NCI-H460 (cell line): ENCODE measurements at places on chromosomes 6 and 20.

GRCh38 chr20:63903796-63904561 lies 9.1 kb downstream of the DNAJC5 start:
- DNase-seq, result no peak

DNA sequence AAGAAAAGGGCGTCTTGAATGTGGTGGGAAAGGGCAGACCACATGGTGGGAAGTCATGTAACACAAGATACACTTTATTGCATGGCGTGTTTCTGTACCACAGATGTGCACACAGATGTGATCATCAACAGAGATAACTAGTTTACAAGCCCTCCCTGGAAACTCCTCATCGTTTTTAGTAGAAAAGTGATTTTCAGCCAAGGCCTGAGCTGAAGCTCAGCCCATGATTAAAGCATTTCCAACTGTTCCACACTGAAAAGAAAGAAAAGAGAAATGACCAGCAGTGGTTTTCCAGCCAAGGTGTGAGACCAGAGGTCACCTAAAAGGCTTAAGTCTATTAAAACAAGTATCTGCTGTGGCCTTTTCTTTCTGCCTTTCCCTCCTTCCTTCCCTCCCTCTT lies 463.9 kb upstream of the JAG1 start:
- no peak for DNase-seq

GRCh38 chr6:13334953-13335352 lies 6.6 kb upstream of the TBC1D7 start:
- DNase-seq, result no peak

DNA sequence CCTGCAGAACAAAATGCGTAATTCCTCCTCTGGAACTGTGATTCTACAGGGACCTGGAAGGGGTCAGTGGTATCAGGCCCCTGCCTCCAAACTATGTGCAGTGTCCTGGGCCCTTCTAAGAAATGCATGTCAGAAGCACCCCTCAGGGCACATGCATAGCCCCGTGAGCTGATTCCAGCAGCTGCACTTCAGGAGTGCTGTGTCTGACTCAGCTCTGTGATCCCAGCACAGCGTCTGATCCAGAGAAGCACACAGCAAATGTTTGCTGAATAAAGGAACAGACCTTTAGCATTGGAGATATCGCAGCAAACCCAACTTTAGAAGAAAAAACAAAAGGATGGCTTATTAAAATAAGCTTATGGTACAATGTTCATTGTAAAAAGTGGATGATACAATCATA lies 15.8 kb upstream of the MAFB start:
- DNase-seq, result no peak

GRCh38 chr6:26554447-26554696 lies 16.2 kb downstream of the HMGN4 start:
- DNase-seq, result no peak

GRCh38 chr6:160077526-160077925 lies 44.1 kb upstream of the SLC22A1 start:
- DNase-seq, result no peak

DNA sequence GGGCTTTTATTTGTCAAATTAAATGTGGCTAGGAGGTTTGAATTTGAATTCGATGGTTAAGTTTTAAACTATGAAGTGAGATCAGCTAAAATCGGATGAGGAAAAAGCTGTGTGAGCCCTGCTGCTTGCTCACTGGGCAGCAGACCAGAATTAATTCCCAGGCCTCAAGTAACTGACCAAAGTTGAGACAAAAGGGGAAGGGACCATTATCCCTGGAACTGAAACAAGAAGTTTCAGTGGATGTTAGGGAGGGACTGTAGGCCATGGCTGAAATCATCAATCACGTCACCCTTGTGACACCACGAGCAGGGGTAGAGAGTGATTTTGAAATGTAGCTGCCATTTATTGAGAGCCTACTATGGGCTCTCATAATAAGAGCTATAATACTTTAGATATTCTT lies 7.0 kb upstream of the PRSS35 start:
- no peak for DNase-seq

GRCh38 chr20:17602493-17602892 lies 32.6 kb downstream of the DSTN start:
- DNase-seq, result no peak

GRCh38 chr6:3876101-3876500 lies 26.9 kb downstream of the FAM50B start:
- no peak for DNase-seq

- no peak for DNase-seq
These were observed 10.6 kb downstream of the NRN1 start for GRCh38 chr6:5995949-5996713.

DNA sequence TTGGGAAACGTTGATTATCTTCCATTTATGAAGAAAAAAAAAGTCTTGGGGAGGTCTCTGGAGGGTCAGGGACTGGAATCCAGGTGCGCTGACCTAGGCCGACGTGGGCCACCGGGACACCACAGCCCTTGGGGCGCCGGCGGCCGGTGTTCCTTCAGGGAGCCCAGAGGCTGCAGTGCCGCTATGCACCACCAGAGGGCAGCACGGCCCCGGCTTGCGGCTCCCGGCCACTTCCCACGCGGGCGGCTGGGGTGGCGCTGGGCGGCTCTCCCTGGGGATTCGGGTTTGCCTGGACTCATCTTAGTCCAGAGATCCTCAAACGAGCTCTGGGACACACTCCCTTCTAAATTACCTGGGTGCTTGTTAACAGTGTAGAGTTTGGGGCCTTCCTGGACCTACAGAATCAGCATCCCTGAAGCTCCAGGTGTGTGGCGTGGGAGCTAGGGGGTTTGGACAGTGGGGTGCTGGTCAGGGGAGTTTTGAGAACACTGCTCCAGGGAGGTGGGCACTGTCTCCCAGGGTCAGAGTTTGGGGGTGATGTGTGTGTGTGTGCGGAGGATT lies 23.0 kb upstream of the GTSF1L start:
- peak; percentile 67 for DNase-seq

DNA sequence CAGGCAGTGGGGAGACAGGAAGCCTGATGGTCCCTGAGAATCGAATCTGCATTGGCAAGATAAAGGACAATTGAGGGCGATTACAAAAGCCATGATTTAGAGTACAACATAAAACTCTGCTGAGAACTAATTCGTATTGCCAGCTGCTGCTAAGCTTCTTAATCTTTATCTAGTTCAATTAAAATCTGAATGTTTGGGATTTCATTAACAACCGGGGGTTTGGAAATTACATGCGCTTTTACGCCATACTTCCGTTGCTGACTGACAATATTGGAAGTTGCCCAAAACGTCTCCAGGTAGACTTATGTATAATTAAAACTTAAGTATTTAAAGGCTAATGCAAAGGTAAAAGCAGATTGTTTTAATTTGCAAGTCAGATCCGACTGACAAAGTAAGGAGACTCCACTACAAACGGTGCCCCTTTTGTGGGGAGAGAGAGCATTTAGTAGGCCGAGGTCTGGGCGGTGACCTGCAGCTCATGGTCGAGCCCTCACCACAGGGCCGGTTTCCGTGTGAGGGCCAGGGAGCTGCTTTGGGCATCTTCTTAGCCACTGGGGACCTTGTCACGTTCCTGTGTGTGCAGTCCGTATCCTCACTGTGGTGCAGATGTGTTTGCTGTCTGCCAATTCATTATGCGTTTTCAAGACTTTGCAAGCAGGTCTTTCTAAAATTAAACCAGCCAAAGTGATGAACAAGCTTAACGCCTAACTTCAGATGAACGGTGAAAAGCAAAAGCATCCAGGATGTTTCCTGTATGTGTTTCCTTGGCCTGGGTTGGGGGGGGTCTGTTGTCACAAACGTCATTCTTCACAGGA lies 49.9 kb downstream of the CDH4 start:
- no peak for DNase-seq

GRCh38 chr20:57622201-57622570 lies 2.0 kb upstream of the ZBP1 start:
- DNase-seq, result no peak

DNA sequence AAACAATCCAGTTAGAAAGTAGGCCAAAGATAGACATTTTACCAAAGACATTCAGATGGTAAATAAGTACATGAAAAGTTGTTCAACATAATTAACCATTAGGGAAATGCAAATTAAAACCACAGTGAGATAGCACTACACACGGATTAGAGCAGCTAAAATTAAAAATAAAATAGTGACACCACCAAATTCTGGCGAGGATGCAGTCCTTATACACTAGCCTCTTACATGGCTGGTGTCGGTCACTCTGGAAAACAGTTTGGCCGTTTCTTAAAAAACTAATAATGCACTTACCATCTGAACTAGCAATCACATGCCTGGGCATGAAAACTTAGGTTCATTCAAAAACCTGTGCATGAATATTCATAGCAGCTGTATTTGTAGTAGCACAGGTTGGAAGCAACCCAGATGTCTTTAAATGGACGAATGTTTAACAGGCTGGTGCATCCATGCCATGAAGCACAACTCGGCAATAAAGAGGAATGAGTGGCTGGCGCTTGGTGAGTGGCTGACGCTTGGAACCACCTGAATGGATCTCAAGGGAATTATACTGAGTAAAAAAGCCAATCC lies 77.0 kb downstream of the FAM120B start:
- no peak for DNase-seq

DNA sequence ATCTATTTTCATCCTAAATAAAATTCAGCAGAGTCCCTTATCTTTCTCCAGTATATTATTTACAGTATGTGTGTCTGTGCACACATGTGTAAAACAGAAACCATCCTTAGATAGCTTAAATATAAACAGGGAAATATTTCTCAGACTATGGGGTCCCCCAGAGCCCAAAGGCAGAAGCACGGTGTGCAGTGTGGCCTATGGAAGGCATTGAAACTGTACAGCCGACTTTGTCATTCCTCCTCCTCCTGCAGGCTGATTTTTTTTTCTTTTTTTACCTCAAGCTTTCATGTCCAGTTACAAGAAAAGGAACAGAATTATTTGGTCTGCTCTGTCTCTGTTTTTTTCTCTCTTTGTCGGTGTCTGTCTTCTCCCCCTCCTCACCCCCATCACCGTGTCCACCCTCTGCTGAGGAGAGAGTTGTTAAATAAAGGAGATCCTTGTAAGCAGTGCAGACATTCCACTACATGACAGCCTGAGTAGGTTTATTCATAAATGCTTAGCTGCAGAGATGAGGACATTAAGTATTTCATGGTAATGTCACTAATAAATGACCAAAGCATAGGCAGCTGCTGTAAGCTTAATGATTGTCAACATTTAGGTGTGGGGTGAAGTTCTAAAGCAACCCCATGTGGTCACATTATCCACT lies 31.8 kb upstream of the SLC35D3 start:
- DNase-seq, result no peak

- no peak for DNase-seq
These were observed 2.5 kb downstream of the MYMX start for GRCh38 chr6:44219053-44219814.

GRCh38 chr20:44945261-44945660 lies 14.9 kb downstream of the TOMM34 start:
- no peak for DNase-seq

DNA sequence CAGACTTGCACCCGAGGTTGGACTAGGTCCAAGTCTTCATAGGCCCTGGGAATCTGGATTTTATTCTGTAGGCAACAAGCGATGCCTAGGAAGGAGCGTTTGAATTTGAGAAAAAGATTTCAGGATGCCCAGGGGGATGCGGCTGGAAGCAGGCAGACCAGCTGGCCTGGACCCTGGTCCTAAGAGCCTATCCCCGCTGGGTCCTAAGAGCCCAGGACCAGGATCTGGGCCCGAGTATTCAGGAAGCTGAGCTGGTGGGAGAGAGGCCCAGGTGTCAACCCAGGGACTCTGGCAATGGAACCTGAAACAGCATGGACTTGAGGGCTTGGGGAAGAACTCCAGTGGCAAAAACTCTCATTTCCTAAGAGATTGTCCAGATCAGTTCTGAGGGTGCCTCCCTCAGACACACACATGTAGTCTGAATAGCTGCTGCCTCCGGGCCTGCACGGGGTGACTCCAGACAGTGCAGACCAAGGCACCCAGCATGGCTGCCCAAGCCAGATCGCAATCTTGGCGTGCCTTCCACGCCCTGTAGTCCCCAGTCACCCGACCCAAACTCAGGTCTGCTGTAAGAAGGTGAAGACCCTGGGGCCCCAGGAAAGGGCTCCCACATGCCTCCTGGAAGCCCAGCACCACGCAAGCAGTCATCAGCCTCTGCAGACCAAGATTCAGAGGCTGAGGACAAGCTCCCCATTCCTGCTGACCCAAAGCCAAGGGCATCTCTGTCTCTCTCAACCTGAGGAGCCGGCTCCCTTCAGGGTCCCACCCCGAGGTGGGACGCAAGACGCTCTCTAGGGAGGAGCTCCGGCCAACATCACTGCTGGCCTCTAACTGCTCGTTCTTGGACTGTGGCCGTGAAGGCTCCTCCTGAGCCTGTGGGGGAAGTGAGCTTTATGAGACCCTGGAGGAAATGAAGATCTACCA lies 34.4 kb downstream of the RRBP1 start:
- no peak for DNase-seq

- no peak for DNase-seq
These were observed at the start of gene POPDC3 for GRCh38 chr6:105179244-105180065. TSS of gene POPDC3 (minus strand) at chr6:105180014. CDS start at chr6:105161909, 18,105 bp downstream.

GRCh38 chr6:89638320-89639195 lies at the start of gene LYRM2:
TSS of gene LYRM2 (minus strand) at chr6:89638747. CDS start at chr6:89638716, 31 bp downstream.
- peak; percentile 90 for DNase-seq

DNA sequence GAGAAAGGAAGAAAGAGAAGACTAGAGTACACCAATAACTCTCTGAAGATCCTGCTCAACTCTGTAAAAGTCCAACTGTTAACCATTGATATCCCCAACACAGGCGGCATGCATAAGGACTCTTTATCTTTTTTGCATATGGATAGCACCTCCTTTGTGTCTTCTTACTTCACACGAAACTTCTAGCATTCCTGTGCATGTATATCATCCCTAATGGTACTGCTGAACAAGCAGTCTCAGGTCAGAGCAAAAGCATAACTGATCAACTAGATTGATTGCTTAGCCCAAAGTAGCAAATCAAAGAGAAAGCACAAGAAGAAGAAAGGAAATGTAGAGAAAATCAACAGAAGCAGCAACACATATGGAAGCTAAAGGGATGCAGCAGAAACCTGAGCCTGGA lies 234.4 kb downstream of the SYNE1 start:
- no peak for DNase-seq

- no peak for DNase-seq
These were observed 12.4 kb upstream of the CCN5 start for GRCh38 chr20:44702776-44703175.

DNA sequence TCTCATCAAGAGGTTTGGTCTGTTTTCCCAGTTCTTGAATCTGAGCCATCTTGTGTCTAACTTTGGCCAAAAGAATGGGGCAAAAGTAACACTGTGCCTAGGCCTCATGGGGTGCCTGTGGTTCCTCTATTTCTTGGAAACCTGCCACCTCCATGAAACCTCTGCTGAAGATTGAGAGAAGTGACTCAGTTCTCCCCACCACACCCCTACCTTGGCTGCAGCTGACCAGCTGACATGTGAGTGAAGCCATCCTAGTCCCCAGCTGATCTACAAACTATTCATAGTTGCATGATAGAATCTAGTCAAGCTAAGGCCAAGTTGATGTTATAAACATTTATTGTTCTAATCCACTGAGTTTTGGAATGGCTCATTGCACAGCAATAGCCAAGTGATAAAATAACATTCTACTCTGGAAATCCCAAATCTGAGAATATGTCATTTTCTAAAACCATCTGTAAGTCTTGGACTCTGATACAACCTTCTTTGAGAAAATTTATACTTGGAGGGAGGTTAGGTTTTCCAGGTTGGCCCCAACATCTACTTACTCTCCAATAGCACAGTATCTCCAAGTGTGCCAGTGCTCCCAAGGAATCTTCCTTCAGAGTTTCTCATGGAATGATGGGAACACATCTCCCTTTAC lies 107.0 kb upstream of the SMLR1 start:
- no peak for DNase-seq

- peak; percentile 77 for DNase-seq
These were observed 12.2 kb upstream of the KCNK15 start for GRCh38 chr20:44733341-44734069.
